ENCODE measurements at places on chromosomes 2 and 18.

GRCh38 chr2:229270551-229271410 is at the start of gene PID1:
Gene PID1 (minus strand): TSS chr2:229271287. CDS start chr2:229271043, 244 bp downstream.
- no peak for DNase-seq

DNA sequence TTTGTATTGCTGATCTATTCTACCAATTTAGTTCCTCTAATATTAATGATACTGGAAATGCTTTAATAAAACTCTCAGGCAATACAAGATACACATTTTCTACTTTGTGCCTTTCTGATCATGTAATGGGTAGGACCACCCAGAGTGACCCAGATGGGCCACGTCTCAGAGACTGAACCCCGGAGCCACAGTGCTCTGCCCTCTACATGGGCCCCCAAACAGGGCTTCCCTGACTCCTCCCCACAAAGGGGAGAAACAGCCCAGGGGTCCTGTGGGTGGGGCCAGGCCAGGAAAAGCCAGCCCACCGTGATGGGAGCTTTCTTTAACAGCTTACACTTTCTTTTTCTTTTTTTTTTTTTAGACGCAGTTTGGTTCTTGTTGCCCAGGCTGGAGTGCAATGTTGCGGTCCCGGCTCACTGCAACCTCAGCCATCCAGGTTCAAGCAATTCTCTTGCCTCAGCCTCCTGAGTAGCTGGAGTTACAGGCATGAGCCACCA is 18.4 kb downstream of the HDAC4 start:
- DNase-seq, result no peak

GRCh38 chr2:180660881-180661685 is 319.3 kb upstream of the UBE2E3 start:
- DNase-seq, result no peak

DNA sequence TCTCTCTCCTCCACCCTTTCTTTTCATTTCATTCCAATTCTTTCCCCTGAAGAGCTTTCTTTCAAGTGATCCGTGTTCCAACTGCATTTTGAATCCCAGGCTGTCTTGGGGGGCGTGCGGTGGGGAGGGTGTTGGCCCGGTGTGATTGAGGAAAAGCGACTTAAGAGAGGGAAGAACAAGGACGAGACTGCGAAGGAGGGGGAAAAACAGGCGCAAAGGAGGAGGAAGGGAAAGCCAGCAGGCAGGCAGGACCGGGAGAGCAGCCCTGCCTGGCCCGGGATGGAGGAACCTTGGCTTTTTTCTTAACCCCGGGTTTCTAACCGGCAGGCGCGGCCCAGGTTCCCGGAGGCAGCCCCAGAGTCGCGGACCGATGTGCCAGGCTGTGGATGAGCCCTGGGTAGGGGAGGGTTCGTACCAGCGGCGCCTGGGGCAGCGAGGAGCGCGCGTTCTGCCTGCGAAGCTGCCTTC is 1.3 kb downstream of the ADCYAP1 start:
- DNase-seq, result no peak

GRCh38 chr18:3395466-3395865 is 54.5 kb upstream of the TGIF1 start:
- no peak for DNase-seq

DNA sequence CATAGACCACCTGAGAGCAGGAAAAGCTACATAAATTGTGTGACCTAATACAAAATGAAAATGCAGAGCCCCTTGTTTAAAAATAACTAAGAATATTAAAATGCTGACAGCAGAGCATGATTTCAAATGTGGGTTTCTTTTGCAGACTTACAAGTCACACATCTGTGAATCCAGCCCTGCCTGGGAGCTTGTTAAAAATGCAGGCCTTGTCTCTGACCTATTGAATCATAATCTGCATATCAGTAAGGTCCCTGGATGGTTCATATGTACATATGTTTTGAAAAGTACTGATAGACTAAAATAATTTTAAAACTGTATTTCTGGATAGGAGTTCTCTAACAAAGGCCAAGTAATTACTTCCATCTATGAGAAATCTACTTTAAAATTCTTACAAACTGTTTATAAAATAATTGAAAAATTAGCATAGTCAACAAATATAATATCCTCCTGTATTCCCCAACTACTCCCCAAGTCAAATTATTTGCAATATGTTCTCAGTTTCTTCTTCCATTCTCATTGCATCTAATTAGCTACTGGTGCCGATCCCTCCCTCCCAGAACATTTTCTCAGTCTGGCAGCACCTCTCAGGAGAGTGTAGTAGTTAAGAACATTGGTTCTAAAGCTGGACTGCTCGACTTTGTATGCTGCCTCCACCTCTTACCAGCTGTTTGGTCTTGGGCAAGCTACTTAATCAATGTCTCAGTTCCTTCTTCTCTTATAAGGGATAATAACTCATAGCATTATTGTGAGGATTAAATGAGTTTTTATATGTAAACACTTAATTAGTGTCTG is 1040.4 kb upstream of the CDH2 start:
- DNase-seq, result no peak

GRCh38 chr2:103159018-103159417 is 397.2 kb downstream of the TMEM182 start:
- DNase-seq, result no peak

DNA sequence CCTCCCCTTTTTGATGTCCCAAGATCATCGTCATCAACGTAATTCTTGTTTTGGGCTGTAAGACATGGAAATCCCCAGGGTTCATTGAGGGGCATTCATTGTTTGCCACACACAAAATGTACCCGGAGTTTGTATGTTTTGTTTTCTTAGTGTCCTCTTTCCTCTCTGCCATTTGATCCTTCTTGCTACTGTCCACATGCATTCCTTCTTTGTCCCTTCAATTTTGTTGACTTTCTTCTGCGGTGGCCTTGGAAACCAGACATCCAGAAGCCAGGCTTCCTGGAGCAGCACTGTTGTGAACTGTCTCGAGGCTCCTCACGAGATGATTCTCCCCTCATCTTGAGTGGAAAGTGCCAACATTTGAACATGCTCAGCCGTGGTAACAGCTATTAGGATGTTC is 24.8 kb downstream of the IGFBP2 start:
- no peak for DNase-seq

GRCh38 chr2:197710424-197711042 is 5.4 kb downstream of the MARS2 start:
- no peak for DNase-seq

- no peak for DNase-seq
These were observed 192.5 kb downstream of the HAUS1 start for GRCh38 chr18:46296656-46297055.

- DNase-seq, result no peak
These were observed 127.9 kb upstream of the PGAP1 start for GRCh38 chr2:197054437-197054836.

DNA sequence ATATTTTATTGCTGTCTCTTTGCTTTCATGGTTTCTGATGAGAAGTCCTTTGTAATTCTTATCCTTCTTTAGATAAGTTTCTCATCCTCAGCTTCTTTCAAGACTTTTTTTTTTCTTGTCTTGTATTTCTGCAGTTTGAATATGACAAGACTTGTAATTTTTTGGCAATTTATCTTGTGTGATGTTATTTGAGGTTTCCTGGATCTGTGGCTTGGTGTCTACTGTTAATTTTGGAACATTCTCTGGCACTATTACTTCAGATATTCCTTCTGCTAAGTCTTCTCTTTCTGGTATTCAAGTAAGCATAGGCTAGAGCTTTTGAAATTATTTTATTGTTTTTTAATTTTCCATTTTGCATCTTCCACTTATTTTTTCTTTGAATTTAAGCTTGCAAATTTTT is 1083.2 kb downstream of the CNTNAP5 start:
- no peak for DNase-seq

- DNase-seq, result no peak
These were observed 33.5 kb downstream of the CENPO start for GRCh38 chr2:24826773-24827145.

DNA sequence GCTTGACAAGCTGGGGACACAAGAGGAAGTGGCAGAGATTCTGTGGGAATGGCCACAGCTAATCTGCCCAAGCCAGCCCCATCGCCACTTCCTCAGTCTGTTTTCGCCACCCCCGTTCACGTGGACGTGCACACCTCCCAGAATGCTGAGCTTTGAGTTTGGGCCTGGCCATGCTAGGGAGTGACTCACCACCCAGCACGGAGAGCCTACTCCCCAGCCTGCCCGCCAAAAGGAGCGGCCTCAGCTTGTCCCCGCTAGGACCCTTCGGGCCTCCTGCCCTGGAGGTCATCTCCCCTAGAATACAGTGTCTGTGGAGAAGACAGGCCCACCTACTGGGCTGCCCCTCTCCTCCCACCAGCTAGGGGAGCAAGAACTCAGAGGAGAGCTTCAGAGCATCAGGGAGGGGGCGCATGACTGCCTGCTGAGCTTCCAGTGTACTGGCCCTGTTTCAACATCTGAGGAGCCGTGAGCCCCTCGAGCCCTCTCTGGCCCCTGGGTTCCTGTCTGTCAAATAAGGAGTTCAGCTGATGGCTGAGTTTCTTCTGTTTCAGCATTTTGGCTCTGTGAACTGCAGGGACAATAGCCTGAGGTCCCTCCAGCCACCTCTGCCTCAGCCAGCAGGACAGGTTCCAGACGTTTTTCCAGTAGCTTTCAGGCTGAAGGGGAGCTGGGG is 5.1 kb downstream of the SLC35F6 start:
- no peak for DNase-seq

DNA sequence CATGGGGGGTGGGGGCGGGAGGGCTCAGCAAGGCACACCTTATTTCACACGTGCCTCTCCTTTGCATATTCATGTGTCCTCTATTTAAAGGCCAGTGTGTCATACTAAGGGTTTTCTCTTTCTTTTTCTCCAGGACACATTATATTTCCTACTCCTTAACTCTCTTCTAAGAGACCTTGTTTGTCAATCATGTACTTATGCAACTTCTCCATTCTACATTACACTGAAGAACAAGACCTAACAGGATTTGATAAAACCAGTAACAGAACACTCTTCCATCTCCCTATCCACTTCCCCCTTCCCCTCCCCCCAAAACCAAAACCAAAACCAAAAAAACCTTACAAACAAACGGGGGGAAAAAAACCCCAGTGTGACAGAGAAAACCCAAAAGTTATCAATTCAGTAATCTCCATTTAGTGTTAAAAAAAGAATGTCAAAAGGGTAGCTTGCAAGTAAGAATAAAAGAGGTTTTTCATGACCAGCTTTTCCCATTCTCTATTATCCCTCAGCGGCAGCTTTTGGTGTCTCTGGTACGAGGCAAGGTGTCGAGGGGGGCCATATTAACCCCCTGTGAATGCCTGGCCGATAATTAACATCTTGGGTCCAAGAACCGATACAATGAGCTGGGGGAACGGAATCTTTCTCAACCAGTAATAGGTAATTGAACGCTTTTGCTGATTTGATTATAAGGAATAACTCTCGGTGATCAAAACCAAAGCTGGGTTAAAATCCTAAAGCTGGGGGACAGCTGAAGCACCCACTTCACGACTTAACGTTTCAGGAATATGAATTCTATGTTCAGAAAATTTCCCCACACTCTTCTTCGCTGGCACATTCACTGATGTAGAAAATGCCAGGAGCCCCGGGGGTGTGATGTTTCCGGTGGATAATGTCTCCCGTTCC is 191.0 kb upstream of the TCF4 start:
- DNase-seq, result no peak

DNA sequence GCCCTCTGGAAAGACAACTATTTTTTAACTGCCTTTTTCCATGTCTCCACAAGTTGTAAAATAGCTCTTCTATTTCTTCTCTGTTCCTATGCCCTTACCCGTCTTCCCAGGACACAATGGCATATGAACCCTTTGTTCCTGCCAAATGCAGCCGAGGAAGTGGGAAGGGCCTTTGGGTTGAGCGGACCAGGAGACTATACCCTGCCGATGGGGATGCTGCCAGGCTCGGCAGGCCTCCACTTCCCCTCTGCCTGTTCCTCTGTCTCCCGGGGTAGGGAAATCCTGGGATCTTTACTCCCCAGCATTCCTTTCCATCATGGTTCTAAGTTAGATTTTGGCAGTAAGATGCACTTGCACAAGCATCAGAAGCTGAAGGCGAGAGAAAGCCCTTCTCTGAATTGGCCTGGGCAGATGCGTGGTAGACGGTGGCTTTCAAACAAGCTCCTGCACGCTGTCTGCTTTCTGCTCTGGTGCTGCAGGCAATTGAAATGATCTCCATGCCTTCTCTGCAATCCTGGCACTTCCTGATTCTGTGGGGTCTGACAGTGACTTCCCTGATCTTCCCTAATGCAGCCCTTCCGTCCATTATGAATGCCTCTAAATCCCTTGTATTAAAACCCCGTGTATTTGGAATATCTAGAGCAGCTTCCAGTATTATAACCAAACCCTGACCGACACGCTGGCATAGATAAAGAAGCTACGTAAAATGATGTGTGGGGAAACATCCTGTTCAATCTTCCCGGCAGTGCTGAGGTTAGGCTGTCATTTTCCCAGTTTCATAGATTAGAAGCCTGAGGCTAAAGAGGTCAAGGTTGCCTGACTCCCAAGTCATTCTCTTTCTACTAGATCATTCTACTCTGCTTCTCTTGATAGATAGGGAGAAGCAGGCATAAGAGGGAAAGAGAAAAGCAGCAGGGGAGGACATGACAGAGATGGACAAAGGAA is 69.8 kb downstream of the MCFD2 start:
- DNase-seq, result no peak

DNA sequence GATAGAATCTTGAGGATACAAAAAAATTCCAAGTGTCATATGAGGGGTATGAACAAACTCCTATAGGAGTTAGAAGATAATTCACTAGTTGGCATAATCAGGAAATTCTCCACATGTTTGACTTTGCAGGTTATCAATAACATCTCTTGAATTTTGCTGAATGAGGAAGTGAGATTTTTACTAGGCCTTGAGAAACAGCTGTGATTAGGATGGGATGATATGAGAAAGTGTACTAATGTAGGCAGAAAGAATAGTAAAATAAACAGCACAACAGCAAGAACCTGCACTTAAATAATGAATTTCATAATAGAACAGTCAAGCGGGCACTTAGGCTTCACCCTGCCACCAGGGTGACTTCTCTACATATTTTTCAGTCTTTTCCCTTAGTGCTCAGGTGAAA is 570.8 kb upstream of the CRIM1 start:
- no peak for DNase-seq

DNA sequence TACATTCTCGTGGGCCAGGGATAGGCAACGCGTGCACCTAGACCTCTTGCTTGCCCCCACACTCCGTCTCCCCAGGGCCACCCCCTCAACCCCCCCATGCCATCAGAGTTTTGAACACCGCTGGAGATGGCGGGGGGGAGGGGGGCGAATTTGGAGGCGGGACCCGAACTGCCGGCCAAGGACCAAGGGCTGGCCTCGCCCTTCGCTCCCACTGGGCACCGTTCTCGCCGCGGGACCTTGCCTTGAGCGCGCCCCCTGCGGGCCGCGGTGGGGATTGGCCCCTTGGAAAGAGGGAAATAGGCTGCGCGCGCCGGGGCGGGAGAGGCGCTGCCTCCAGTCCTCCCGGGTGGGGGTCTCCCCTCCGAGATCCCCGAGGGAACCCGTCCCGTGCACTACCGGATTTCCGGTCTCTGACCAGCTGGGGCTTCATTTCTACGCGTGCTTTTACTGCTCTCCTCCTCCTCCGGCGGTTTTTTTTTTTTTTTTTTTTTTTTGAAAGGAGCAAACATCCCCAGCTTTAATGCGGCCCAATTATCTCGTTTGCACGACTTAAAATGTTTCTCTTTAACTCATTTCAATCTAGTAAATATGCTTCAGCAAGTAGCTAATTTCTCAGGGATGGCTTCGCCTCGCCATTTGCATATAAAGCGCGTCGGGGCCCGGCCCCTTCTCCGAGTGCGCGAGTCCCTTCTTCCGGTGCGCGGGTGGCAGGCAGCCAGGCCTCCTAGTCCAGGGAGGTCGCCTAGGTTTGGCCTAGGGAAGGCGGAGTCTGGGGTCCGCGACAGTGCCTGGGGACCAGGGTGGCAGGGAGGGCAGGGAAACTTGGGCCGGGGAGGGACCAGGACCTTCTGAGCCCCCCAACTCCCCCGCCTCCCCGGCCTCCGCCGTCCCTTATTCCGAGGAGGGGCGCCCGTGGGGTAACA is 10.0 kb upstream of the GBX2 start:
- DNase-seq, result no peak

- DNase-seq, result no peak
These were observed 108.2 kb upstream of the PTPRM start for GRCh38 chr18:7458884-7459283.

Measured in activated T-helper 9 cell treated with anti-CD3 and anti-CD28 coated beads, Interleukin-2, amount 50 U/mL, for 16 hours (primary cell).